Activated naive CD4-positive, alpha-beta T cell treated with anti-CD3 and anti-CD28 coated beads, Interleukin-2, amount 10 ng/mL, durations not matched to agents 7 days and 5 days (primary cell): ENCODE measurements at places on chromosomes 3 and 15.

DNA sequence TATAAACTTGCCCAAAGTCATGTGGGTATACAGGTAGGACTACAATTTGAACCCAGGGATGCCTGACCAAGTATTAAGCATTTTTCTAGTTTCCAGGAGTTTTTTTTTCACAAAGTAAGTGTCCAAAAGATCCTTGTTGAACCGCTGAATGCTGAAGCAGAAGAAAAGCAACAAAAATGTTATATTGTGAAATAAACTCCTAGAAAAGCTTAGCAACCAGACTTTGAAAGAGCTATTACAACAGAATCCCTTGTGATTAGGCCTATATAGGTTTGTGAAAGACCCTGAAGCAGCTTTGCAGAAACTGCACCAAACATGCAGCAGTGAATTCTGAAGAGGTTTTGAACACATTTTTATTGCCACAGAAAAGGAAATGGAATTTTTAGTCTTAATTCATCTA lies 236.8 kb downstream of the TUSC7 start:
- DNase-seq, result no peak

GRCh38 chr15:80769829-80770705 lies 9.1 kb upstream of the CEMIP start:
- no peak for DNase-seq

GRCh38 chr15:40281057-40281800 lies 1.6 kb downstream of the ANKRD63 start:
- no peak for DNase-seq

GRCh38 chr3:43540624-43541023 lies 81.2 kb downstream of the ANO10 start:
- DNase-seq, result no peak

GRCh38 chr3:175304404-175304803 lies 445.3 kb downstream of the NAALADL2 start:
- DNase-seq, result no peak

DNA sequence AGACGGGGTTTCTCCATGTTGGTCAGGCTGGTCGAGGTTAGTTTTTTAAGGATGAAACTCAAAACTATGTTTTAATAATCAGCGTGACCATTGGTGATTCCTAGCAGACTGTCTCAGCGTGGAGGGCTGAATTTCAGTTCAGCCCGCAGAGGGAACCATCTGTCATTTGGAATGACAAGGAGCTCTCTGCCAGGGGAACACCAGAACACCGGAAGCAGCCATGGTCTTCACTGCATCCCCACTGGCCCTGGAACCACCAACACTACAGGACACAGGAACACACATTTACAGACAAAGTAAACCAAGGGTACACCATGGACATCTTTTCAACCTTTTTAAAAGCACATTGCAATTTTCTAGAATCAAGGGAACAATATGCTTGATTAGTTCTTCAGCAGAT lies 424.7 kb downstream of the FHIT start:
- no peak for DNase-seq

GRCh38 chr3:23270423-23270822 lies 67.3 kb downstream of the UBE2E2 start:
- DNase-seq, result no peak

- DNase-seq, result no peak
These were observed 85.4 kb upstream of the TLE3 start for GRCh38 chr15:70182858-70183695.

- no peak for DNase-seq
These were observed 12.5 kb downstream of the ARPP21 start for GRCh38 chr3:35651851-35652250.

DNA sequence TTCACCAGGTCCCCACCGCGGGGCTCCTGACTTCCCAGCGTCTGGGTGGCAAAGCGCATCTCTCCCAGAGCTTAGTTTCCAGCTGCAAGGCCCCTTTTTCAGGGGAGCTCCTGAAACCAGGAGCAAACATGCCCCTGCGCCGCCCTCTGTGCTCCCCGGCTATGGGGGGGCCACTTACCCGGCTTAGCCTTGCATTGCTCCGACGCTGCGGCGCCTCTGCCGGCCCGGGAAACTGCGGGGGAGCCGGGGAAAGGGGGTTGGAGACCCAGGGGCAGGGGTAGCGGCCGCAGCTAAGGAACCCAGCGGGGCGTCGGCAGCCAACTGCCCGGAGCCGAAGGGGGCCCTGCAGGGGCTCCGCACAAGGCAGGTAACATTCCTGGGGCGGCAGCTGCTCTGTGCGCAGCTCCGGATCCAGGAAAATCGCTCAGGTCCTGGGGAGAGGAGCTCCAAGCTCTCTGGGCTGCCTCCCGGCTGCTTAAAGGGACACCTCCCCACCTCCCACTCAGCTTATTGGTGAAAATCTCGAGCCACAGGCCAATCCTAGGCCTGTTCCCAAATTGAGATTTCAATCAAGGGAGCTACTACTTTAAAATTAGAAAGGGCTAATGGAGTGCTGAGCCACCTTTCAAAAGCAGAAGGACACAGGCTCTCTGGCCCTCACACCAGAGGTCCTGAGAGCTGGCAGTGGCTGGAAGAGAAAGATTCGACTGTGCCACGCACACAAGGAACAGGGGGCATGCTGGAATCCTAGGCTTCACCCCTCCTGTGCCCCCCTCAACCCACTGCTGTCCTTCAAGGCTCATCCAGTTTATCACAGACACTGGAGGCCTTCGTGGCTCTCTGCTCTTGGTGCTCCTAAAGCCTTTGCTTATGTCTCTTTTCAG lies 42.7 kb upstream of the PRICKLE2 start:
- DNase-seq, result no peak
